CD14-positive monocyte (primary cell): ENCODE measurements at places on chromosomes 13 and 19.
A peak's percentile ranks its signal among the peaks of the same experiment; 100 is the strongest.

DNA sequence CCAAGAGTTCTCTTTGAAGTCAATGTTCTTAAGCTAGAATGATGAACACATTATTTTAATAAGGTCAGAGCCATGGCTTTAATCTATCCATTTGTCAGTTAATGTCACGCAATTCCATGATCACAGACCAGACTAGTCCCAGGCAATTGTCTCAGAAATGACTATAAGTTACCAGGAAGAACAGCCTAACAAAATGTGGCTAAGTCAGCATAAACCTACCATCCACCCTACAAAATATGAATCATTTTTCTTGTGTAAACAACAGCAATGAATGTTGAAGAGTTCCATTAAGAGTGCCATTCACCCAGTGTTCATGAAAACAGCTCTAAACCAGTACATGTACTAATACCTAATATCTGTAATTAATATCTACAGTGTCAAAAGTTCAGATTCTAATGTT lies 127.5 kb downstream of the KCTD12 start:
- H3K27me3 ChIP-seq, result no peaks in the 10 kb centered on the region
- no peak for DNase-seq
- H3K4me3 ChIP-seq, result no peak overlapping the region
- H3K27ac ChIP-seq, result no peak overlapping the region

- no peaks in the 10 kb centered on the region for H3K36me3 ChIP-seq
- no peaks in the 10 kb centered on the region for H3K27me3 ChIP-seq
- DNase-seq, result no peak
These were observed 77.4 kb upstream of the PCDH8 start for GRCh38 chr13:52925775-52926285.

- H3K4me1 ChIP-seq, result peaks cover 69% of the 10 kb centered on the region
- DNase-seq, result no peak
- no peak overlapping the region for H3K27ac ChIP-seq
- H3K36me3 ChIP-seq, result no peaks in the 10 kb centered on the region
- peaks cover 31% of the 10 kb centered on the region for H3K27me3 ChIP-seq
These were observed 3.5 kb downstream of the PNMA8B start for GRCh38 chr19:46491975-46492682.

DNA sequence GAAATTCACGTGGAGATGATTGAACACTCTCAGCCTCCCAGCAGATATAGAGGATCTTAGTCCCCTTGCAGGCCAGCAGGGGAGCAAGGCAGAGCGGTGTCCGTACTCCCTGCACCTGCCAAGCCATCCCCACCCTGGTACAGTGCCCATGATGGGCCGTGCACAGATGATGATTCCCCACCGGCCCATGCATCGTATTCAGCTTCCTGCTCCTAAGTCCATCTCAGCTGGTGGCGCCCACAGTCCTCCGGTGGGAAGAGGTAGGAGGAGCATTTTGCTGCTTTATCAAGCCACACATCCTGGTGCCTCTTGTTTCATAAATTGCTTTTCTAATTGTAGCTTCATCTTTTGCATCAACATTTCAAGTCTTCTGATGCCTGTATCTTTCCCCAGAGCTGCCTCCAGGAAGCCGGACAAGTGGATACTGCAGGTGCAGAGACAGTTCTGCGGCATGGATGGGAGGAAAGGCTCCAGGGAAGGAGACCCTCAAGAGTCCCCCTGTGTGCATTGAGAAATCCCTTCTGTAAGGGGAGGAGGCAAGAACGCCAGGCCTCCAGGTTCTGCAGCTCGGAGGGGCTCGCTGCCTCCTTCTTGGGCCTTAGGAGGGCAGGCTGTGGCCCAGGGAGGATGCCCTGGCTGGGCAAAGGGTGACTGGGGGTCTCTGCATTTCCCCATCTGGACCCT lies 55.3 kb downstream of the F2RL3 start:
- H3K27me3 ChIP-seq, result no peaks in the 10 kb centered on the region
- peaks cover 5% of the 10 kb centered on the region for H3K4me1 ChIP-seq
- no peak overlapping the region for H3K27ac ChIP-seq
- no peak for DNase-seq
- no peak overlapping the region for H3K4me3 ChIP-seq
- no peaks in the 10 kb centered on the region for H3K36me3 ChIP-seq

- H3K4me1 ChIP-seq, result no peaks in the 10 kb centered on the region
- no peak overlapping the region for H3K27ac ChIP-seq
- no peaks in the 10 kb centered on the region for H3K27me3 ChIP-seq
- H3K4me3 ChIP-seq, result no peak overlapping the region
- H3K36me3 ChIP-seq, result peaks cover 22% of the 10 kb centered on the region
These were observed 7.2 kb downstream of the ABHD13 start for GRCh38 chr13:108225440-108225839.

GRCh38 chr13:32590266-32590665 lies 4.0 kb downstream of the PDS5B start:
- no peaks in the 10 kb centered on the region for H3K36me3 ChIP-seq
- peaks cover 15% of the 10 kb centered on the region for H3K4me1 ChIP-seq
- no peak overlapping the region for H3K27ac ChIP-seq
- H3K4me3 ChIP-seq, result no peak overlapping the region
- peaks cover under 1% of the 10 kb centered on the region for H3K27me3 ChIP-seq

DNA sequence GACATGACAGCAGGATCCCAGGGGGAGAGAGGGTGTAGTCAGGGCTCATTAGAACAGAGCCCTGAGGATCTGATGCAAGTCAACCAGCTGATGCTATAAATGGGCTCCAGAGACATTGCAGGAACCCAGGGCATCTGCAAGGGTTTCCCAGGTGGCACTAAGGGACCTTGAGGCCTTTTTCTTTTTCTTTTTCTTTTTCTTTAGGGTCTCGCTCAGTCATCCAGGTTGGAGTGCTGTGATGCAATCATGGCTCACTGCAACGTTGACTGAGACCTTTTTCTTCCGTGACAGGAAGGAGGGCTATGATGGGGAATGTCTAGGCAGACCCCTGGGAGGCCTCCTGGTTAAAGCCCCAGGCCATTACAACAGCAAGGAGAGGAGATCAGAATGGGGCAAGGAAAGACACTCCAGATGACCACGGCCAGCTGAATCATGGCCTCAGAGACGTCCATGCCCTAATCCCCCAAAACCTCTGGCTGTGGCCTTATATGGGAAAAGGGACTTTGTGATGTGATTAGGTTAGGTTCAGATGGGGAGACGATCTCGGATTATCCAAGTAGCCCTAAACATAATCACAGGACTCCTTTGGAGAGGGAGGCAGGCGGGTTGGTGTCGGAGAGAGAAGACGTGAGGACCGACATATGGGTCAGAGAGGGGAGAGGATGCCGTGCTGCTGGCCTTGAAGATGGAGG lies 4.5 kb upstream of the FCGRT start:
- peaks cover 42% of the 10 kb centered on the region for H3K4me1 ChIP-seq
- no peaks in the 10 kb centered on the region for H3K36me3 ChIP-seq
- no peak overlapping the region for H3K27ac ChIP-seq
- no peaks in the 10 kb centered on the region for H3K27me3 ChIP-seq

GRCh38 chr13:20156702-20157101 lies 4.2 kb downstream of the GJA3 start:
- peaks cover 10% of the 10 kb centered on the region for H3K4me1 ChIP-seq
- no peak overlapping the region for H3K4me3 ChIP-seq
- H3K36me3 ChIP-seq, result no peaks in the 10 kb centered on the region
- H3K27ac ChIP-seq, result no peak overlapping the region
- no peak for DNase-seq
- H3K27me3 ChIP-seq, result peaks cover 58% of the 10 kb centered on the region

DNA sequence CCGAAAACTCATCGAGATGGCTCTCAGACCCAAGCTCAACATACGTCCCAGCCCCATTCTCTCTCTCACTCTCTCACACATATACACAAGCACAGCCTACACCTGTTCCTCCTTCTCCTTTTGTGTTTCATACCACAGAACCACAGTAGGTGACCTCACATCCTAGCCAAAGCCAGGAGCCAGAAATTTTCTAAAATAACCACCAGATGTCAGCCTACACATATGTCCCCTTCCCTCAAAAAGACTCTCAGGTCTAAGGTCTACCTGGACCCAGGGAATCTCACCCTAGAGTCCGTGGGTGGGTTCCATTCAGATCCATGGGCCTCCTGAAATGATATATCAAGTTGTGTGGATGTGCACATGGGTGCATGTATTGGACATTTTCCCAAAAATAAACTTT lies 104.2 kb upstream of the IPO5 start:
- H3K27me3 ChIP-seq, result no peaks in the 10 kb centered on the region
- H3K36me3 ChIP-seq, result no peaks in the 10 kb centered on the region
- no peak for DNase-seq
- no peak overlapping the region for H3K27ac ChIP-seq

DNA sequence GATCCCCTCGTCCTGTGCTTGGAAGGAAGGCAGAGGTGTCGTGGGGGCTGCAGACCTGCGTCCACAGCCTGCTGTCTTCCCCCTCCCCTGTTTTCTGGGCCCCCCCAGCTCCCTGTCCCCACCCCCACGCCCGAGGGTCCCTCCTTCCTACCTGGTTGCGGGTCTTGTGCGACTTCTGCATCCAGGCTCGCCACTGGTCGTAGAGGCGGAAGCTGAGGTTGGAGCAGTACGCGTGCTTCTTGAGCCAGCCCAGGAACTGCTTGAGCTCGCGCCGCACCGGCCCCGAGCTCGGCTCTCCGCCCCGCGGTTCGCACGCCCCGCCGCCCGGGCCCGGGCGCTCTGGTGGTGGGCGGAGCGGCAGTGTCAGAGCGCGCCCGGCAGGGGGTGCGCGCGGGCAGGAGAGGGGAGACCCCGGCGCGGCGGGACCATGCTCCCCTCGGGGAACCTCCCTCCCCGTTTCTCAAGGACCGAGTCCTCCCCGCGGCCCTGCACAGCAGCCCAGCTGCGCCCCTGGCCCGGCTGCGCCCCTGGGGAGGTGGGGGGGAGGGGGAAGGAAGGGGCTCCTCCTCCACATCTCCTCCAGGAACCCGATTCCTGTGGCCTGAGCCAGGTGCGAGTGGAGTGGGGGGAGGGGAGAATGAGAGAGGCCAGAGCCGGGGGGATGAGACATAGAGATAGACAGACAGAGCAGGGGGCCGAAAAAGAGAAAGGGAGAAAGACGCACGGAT lies 5.7 kb downstream of the REX1BD start:
- peak overlapping the region; percentile 12 for H3K4me3 ChIP-seq

- no peaks in the 10 kb centered on the region for H3K27me3 ChIP-seq
- DNase-seq, result no peak
- no peak overlapping the region for H3K4me3 ChIP-seq
- H3K27ac ChIP-seq, result no peak overlapping the region
These were observed 11.6 kb downstream of the BTBD2 start for GRCh38 chr19:2003874-2004273.

DNA sequence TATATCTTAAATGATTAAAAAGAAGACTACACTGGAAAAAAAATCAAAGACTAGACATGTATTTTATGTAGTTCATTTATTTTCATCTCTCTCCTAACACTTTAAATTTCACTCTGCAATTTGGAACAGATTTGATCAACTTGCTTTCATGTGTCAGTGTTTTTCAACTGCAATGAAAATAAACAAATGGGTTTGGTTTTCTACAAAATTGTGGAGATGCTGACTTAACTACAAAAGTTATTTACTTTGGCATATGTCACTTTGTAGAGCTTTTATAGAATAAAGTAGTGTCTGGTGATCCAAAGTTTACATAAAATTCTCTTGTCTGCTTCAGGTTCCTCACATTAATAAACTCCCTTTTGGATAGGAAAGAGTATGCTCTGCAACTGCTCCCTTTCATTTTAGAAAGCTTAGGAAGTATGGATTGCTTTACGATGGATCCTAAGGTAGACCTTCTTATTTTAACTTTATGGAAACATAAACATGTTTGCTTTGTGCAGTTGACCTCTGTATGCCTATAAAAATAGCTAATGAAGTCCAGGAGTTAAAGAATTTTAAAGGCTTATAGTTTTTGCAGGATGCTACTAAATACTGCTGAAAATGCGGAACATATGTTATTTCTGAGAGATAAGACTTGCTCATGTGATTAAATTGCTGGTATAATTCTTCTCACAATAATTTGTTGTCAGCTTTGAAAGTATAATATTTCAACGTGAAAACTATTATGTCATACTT lies 815.9 kb downstream of the PCDH9 start:
- H3K36me3 ChIP-seq, result no peaks in the 10 kb centered on the region
- no peaks in the 10 kb centered on the region for H3K27me3 ChIP-seq
- H3K27ac ChIP-seq, result no peak overlapping the region
- no peak overlapping the region for H3K4me3 ChIP-seq

DNA sequence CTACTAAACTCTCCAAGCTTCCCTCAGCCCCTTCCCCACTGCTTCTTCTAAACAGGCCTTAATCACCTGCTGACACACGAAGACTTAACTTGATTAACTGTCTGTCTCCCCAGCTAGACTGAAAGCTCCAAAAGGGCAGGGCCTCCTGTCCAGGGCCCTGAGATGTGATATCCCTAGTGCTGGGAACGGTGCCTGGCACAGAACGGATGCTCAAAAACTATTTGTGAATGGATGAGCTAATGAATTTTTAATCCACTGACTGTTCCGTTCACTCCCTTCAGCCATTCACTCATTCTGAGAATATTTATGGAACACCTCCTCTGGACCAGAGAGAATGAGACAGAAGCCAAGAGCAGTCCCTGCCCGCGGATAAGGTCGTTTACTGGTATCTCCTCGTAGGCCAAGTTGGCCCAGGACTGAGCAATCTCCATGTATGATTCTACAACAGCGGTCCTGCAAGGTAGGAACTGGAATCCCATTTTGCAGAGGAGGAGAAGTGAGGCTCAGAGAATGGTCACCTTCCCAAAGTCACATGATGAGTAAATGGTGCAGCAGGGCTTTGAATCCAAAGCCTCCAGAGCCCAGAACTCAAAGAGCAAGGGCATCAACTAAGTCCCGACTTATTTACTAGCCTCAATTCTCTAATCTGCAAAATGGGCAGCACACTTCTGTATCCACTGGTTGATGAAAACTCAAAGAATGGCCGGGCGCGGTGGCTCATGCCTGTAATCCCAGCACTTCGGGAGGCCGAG lies 3.4 kb downstream of the DMWD start:
- no peak overlapping the region for H3K4me3 ChIP-seq
- peaks cover 41% of the 10 kb centered on the region for H3K4me1 ChIP-seq
- H3K36me3 ChIP-seq, result no peaks in the 10 kb centered on the region
- no peak overlapping the region for H3K27ac ChIP-seq
- H3K27me3 ChIP-seq, result peaks cover 60% of the 10 kb centered on the region
- DNase-seq, result no peak

GRCh38 chr19:56619121-56619520 lies 23.8 kb upstream of the SMIM17 start:
- H3K4me3 ChIP-seq, result no peak overlapping the region
- no peak overlapping the region for H3K27ac ChIP-seq
- no peak for DNase-seq
- peaks cover 65% of the 10 kb centered on the region for H3K36me3 ChIP-seq

DNA sequence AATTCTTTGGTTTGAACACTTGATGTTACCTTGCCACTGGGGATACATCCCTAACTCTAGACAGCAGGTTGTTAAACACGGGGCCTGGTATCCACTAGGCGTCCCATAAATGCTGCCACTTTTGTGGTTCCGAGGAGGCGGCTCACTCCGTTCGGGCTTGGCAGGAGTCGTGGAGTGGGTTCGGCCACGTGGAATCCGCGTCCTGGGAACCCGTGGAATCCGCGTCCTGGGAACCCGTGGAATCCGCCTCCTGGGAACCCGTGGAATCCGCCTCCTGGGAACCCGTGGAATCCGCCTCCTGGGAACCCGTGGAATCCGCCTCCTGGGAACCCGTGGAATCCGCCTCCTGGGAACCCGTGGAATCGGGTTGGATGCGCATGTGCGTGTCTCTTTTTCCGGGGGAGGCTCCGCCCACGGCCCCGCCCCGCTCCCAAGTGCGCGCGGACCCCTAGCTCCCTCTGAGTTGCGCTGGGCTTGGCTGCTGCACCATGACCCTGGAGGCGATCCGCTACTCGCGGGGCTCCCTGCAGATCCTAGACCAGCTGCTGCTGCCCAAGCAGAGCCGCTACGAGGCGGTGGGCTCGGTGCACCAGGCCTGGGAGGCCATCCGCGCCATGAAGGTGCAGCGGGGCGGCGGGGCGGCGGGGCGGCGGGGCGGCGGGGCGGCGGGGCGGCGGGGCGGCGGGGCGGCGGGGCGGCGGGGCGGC lies at the start of gene MRI1:
MRI1 (plus strand) TSS at position 422 of the 707 bp plus-strand sequence; CDS start at position 489, 67 bp downstream.
- peak within 1 kb of the TSS; percentile 65 for H3K4me3 ChIP-seq
- H3K27me3 ChIP-seq, result no peaks in the 10 kb centered on the region
- DNase-seq, result peak; percentile 27
- H3K36me3 ChIP-seq, result peaks cover 41% of the 10 kb centered on the region
